ENCODE measurements at places on chromosomes 3 and 15.

- DNase-seq: no peak
These were observed 123.2 kb upstream of the FEZF2 start for GRCh38 chr3:62496503-62496902.

- DNase-seq: no peak
These were observed 5.0 kb downstream of the ELL3 start for GRCh38 chr15:43771816-43772215.

- DNase-seq: no peak
These were observed 7.7 kb downstream of the SLC6A6 start for GRCh38 chr3:14410106-14410502.

DNA sequence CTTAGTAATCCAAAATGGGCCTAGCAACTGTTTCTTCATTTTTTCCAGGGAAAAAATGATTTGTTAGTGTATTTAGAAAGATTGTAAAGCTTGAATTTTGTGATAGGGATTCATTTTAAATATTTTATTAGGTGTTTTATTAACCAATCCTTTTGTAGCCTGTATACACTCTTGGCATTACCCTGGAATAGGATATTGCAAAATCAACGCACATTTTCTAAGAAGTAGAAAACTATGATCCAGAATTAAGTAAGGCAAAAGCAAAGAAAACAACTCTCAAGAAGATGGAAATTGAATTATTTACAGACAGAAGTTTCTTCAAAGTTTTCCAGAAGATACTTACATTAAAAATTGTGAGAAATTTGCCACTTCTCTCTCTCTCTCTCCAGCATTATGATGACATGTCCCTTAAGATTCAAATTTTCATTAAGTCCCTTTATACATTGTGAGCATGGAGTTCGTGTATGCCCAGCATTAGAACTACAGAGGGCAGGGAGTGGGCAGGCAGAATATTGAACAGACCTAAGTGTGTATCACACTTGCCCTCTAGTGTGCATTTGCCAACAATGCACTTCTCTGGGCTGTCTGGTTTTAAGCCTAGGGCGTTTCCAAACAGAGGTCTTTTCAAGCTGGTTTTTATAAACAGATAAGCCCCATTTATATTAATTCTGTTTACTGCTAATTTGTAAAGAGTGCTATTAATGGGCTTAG is 28.5 kb upstream of the CMSS1 start:
- DNase-seq: peak; percentile 37

DNA sequence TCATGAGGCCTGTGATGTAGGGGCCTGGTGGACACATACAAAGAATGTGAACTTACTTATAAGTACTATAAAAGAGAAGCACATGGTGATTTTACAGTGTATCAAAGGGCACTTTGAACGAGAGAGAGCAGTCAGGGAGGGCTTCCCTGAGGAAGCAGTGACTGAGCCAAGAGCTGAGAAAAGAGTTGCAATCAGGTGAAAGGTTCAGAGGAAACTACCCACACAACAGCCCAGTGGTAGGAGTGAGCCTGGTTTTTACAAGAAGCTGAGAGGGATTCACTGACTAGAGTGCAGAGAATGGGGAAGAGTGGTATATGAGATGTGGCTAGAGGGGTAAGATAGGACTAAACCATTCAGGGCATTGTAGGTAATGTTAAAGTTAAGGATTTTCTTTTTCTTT is 57.1 kb downstream of the CALML4 start:
- no peak for DNase-seq

All from NCI-H1417 (cell line).